ENCODE measurements at places on chromosomes 4 and X. TPM values are rescaled to one million over a fixed set of nuclear protein-coding genes. Genes with fewer than 3 reads are reported as not detected.

PCDH7 gene
- total RNA-seq: 74.3 TPM

SOX3 gene
- not detected for total RNA-seq

PRRG3 gene
- total RNA-seq: 1.9 TPM

CMC4 gene
- 6.6 TPM for total RNA-seq

P2RY8 gene
- not detected for total RNA-seq

GRIA2 gene
- 4.4 TPM for total RNA-seq

- H3K36me3 ChIP-seq: no peaks in the 10 kb centered on the region
- no peak for DNase-seq
- peaks cover 68% of the 10 kb centered on the region for H3K27me3 ChIP-seq
These were observed at the start of gene PRKG2 for GRCh38 chr4:81214881-81215868. TSS of gene PRKG2 (minus strand) at chr4:81215222. CDS start at chr4:81205047, 10,175 bp downstream.

DNA sequence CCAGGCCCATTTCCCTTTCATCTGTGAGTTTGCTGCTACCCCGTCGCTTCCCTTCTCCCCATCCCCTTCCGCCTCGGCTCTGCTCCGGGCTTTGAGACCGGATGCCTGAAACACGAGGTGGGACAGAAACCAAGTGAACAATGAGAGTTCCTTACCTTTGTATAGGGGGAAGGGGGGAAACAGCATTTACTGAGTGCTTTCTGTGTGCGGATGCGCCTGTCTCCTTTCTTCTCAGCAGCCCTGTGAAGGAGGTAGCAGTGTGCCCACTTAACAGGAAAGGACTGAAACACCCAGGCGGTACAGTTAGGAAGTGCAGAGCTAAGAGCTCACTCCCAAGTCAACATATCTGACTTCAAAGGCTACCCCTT, 43.2 kb upstream of the TMSB15B start:
- H3K4me3 ChIP-seq: peak overlapping the region; percentile 84
- no peaks in the 10 kb centered on the region for H3K27me3 ChIP-seq
- DNase-seq: no peak
- H3K4me1 ChIP-seq: peaks cover 7% of the 10 kb centered on the region
- H3K36me3 ChIP-seq: no peaks in the 10 kb centered on the region

GRCh38 chr4:104073229-104073628, 353.4 kb upstream of the TACR3 start:
- H3K36me3 ChIP-seq: no peaks in the 10 kb centered on the region
- peaks cover 5% of the 10 kb centered on the region for H3K27me3 ChIP-seq
- no peaks in the 10 kb centered on the region for H3K4me1 ChIP-seq

- H3K27ac ChIP-seq: no peak overlapping the region
- H3K4me1 ChIP-seq: peaks cover 36% of the 10 kb centered on the region
- DNase-seq: no peak
- H3K27me3 ChIP-seq: peaks cover 8% of the 10 kb centered on the region
- H3K4me3 ChIP-seq: no peak overlapping the region
- no peaks in the 10 kb centered on the region for H3K36me3 ChIP-seq
These were observed 153.8 kb upstream of the SLC4A4 start for GRCh38 chr4:71185037-71185436.

- DNase-seq: no peak
- H3K4me1 ChIP-seq: peaks cover 22% of the 10 kb centered on the region
- H3K4me3 ChIP-seq: no peak overlapping the region
- H3K36me3 ChIP-seq: no peaks in the 10 kb centered on the region
- H3K27me3 ChIP-seq: no peaks in the 10 kb centered on the region
- peak overlapping the region; percentile 10 for H3K27ac ChIP-seq
These were observed 108.3 kb upstream of the RPS6KA3 start for GRCh38 chrX:20374900-20375438.

GRCh38 chrX:114800719-114801118, 216.7 kb downstream of the IL13RA2 start:
- H3K4me3 ChIP-seq: no peak overlapping the region
- DNase-seq: no peak
- no peaks in the 10 kb centered on the region for H3K36me3 ChIP-seq
- no peaks in the 10 kb centered on the region for H3K27me3 ChIP-seq

DNA sequence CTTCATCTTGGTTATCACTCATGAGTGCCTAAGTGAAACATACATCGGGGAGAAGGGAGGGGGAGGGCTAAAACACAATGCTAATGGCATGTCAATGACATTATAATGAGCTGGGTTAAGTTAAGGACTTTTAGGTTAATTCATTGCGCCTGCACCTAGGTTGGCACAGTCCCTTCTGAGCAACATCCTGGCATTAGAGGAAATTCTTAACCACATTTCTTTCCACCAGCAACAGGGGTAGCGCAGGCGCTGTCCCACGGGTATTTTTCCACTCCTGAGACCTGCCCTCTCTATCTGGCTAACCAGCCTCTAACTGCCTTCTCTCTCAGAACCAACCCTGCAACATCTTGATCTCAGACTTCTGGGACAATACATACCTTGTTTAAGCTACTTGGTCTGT, 39.0 kb upstream of the PROM1 start:
- H3K36me3 ChIP-seq: no peaks in the 10 kb centered on the region
- H3K27me3 ChIP-seq: peaks cover 50% of the 10 kb centered on the region
- no peak for DNase-seq
- H3K4me3 ChIP-seq: no peak overlapping the region
- no peaks in the 10 kb centered on the region for H3K4me1 ChIP-seq

DNA sequence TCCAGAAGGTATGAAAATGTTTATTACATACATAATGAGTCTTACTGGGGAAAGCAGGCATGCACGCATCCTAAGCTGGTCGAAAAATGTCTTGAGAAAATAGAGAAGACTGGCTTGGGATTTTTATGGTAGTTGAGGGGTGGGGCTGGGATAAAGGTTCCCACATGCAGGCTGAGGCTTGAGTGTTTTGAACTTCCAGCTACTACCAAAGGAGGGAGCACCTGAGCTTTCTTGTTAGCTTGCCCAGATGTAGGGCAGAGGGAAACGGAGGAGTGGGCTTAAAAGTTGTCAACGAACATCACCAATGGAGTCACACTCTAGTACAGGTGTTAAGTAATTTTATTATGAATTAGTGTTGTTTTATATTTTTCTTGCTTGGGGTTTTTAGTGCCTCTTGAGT, 39.6 kb upstream of the SRPX start:
- H3K4me1 ChIP-seq: peaks cover 3% of the 10 kb centered on the region
- H3K27me3 ChIP-seq: no peaks in the 10 kb centered on the region
- DNase-seq: no peak

GRCh38 chrX:40152173-40152711, 54.5 kb upstream of the BCOR start:
- DNase-seq: peak; percentile 39
- no peaks in the 10 kb centered on the region for H3K36me3 ChIP-seq
- peaks cover 7% of the 10 kb centered on the region for H3K27me3 ChIP-seq
- no peak overlapping the region for H3K27ac ChIP-seq
- peaks cover 37% of the 10 kb centered on the region for H3K4me1 ChIP-seq

Data from mesothelial cell of epicardium (in vitro differentiated cells).